Aortic smooth muscle cell (primary cell): ENCODE measurements at places on chromosomes 13 and 19. TPM values are rescaled to one million over a fixed set of nuclear protein-coding genes. Genes with fewer than 3 reads are reported as not detected.

BEST2 gene
- total RNA-seq: not detected in 2 replicates

CHAMP1 gene
- total RNA-seq: 9.6 and 10.1 TPM in 2 replicates

KASH5 gene
- not detected in 2 replicates for total RNA-seq

KIR2DL3 gene
- total RNA-seq: not detected in 2 replicates

CHAF1A gene
- total RNA-seq: 9.1 and 19.2 TPM in 2 replicates

ZNF606 gene
- 9.0 and 10.7 TPM in 2 replicates for total RNA-seq

GJA3 gene
- under 0.01 and 0.06 TPM in 2 replicates for total RNA-seq

TNPO2 gene
- total RNA-seq: 27.7 and 34.1 TPM in 2 replicates
